ENCODE measurements at places on chromosomes 11 and 22.

- no peak for DNase-seq
Measured at GRCh38 chr11:69700278-69701140, 3.3 kb downstream of the FGF19 start.

DNA sequence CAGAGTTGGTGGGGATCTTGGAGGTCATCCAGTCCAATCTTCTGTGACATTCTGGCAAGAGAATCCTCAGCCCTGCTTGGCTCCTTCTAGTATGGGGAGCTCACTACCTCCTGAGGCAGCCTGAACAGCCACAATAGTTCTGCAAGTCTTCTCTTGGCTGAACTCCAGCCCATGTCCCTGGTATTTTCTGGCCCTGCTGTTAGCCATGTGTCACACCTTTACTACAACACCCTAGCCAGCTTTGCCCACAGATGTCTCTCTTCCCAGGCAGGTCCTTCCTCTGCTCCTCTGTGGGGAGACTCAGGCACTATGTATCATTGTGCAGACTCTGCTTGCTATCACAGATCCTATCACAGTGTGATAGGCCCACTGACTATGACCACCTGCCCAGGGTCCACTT is 297.7 kb downstream of the CTTN start:
- no peak for DNase-seq

- DNase-seq = no peak
Measured at GRCh38 chr11:119482521-119483011, 59.6 kb upstream of the THY1 start.

- DNase-seq = no peak
Measured at GRCh38 chr11:13769188-13769587, 100.7 kb downstream of the FAR1 start.

DNA sequence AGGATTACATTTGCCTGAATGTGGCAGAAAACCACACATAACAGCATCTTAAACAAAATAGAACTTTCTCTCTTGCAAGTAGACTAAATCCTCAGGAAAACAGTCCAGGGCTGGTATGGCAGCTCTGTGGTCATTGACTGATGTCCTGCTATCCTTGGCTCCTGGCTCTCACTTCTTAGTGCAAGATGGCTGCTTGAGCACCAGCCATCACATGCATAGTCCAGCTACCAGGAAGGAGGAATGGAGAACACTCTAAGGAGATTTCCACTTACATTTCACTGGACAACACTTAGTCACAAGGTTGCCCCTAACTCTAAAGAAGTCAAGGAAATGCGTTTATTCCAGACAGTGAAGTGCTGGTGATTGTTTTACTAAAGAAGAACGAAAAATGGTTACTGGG is 13.6 kb downstream of the RIBC2 start:
- no peak for DNase-seq

DNA sequence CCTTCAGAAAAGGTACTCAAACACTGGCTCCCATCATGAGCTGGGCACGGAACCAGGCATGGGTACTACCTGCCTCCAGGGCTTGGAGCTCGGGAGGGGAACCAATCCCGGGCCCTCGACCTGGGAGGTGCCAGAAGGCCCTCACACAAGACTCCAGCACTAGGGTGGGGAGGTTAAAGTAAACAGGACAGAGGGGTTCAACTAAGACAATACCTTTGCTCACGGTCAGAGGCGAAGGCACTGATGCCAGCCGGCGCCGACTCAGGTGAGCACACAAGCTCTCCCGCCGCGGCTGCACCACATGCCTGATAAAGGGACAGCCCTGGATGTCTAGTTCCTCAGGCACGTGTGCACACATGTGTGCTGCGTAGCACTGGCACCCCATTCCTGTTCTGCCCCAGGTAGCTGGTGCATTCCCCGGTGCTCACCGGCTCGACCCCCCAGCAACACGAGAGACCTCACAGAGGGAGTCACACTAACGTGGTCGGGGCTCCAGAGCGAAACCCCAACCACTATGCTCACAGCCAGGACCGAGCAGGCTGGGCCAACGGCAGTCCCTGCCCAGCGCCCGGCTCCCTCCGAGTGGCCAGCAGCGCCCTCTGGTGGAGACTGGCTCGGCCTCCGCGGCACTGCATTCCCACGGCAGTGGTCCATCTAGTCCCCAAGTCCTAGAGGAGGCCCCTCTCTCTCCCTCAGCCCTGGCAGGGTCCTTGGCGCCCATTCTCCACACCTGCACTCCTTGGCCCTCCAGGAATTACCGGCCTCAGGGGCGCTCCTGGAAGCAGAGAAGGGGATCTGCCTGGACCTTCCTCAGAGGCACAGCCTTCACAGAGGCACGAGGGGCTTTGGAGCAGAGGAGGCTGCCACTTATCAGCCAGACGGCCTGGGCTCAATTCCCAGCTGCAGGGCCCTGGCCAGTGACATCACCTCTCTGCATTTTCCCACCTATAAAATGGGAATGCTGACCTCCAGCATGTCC is 28.8 kb upstream of the MOB2 start:
- DNase-seq = peak; percentile 53

DNA sequence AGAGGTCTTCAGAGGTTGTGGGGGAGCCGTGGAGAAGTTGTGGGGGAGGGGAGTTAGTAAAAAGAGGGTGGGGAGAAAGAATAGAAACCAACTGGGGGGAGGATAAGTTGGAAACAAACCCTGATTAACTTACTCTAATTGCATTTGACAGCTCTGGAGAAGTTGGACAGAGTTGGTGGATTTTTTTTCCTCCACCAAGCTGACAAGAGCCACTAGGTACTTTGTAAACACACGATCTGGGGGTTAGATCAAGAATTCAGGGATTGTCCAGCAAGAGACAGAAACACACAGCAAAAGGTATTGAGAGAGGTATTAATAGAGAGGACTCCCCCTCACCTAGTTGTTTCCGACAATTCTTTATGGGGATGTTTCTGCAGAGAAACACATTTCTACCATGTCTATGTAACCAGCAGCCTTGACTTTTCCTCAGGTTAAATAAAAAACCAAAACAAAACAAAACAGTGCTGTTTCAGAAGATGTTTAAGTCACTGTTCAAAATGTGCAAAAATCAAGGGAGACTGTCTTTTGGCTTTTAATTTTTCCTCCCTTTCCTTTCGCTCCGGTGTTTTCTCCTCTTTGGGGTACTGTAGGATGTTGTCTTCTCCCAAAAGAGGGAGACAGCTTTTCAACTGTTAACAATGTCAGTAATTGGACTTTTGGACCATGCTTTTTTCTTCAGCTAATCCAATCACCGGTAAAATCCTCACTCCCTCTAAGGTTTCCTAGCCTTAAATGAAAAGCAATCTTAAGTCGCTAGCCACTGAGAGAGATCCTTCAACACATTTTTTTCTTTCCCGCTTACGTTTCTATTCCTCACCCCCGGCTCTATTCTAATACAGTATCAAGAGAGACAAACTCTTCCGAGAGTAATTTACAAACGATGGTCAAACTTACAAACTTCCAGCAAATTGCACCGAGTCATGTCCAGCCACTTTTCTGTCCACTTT is 708 bp downstream of the MAML2 start:
- no peak for DNase-seq

DNA sequence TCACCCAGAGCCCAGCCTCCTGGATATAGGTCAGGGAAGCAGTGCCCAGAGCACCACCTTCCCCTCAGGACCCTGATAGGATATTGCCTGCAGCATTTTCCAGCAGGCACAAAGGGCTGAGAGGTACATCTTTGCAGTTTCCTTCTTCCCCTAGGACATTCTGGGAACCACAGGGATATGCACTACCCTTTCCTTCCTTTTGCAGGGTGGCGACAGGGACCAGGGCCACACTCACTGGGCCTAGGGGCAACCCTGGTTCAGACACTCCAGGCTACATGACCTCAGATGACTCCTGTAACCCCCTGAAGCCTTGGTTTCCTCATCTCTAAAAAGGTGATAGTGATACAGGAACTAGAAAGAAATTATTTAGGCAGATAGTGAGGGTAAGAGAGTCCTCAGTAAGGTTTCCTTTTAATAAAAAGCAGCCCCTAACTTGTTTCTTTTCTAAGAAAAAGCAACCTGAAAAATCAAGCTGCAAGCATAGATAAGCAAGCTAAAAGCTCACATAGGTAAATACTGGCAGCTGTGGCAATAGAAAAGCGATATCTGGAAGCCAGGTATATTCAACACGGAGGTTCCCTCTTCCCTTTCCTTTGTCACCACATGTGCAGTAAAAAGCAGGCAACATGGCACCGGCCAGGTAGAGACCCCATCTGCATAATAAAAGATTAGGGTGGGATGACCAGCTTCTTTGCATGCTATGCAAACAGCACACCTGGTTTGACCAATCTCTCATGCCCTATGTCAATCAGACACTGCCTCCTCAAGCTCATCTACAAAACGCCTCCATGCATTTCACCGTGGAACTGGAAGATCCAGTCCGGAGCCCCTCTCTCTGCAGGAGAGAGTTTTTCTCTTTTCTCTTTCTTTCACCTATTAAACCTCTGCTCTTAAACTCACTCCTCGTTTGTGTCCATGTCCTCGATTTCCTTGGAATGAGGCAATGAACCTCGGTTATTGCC is 13.2 kb upstream of the MRGPRX2 start:
- no peak for DNase-seq

- no peak for DNase-seq
Measured at GRCh38 chr11:34600339-34601084, 20.4 kb upstream of the EHF start.

GRCh38 chr11:124481365-124482323 is 36.1 kb upstream of the OR8B8 start:
- no peak for DNase-seq

- no peak for DNase-seq
Measured at GRCh38 chr22:42174062-42174461, 43.5 kb upstream of the CYP2D6 start.

GRCh38 chr22:49599691-49600455 is 227.8 kb downstream of the BRD1 start:
- DNase-seq = no peak

DNA sequence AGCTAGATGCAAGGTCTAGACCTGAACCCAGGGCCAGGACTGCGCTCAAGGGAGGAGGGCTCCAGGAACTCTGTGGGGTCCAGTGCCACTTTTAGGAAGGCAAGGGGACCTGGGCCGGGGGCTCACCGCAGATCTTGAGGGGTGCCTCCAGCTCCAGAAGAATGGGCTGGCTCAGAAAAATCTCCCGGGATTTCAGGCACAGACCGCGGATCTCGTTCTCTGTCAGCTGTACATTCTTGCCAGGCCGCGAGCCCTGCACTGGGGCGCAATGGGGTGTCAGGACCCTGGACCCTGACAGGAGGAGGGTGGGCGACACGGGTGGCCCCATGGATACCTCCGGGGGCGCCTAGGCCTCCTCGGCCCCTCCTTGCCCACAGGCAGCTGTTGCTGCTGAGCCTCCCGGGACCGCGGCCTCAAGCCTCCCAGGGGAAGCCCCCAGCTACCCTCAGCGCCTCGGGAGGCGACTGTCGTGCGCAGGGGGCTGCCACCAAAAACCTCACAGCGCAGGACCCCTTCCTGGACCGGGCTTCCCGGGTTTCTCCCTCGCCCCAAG is 640 bp downstream of the PPP1CA start:
- no peak for DNase-seq

DNA sequence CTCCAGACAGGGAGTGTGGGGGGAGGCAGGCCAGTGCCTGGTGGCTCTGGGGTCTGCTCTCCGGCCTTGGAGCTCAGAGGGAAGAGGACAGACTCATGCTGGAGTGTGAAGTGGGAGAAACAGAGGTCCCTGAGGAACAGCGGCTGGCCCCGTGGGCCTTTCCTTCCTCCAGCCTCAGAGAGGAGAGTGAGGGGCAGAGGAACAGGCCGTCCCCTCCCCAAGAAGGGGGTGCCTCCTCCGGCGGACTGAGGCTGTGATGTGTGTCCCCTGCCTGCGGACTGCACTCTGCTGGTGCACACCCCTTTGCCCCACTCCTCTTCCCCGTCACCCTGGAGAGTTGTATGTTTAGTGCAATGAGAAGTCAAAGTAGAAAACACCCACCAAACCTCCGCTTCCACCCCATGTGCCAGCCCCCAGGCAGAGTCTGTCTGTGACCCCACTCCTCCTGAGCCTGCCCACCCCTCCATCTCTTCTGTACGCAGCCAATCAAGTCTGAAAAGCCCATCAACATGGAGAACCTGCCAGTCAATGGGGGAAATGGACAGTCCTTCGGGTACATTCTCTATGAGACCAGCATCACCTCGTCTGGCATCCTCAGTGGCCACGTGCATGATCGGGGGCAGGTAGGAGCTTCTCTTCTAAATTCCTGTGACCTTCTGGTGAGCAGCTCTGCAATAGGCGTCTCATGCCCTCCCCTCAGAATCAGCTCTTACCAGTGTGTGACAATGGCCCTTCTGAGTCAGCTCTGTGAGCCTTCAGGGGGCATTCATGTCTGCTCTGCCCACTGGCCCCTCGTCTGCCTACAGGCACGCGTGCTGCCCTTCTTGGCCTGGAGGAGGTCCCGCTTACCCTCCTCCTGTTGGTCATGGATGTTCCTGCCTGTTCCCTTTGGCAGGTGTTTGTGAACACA is 39.0 kb downstream of the GLB1L2 start:
- DNase-seq = no peak

- DNase-seq = no peak
Measured at GRCh38 chr22:19691721-19692341, 22.5 kb upstream of the SEPTIN5 start.

- DNase-seq = no peak
Measured at GRCh38 chr22:36862251-36863242, 1.7 kb downstream of the NCF4 start.

GRCh38 chr11:36628765-36629244 is 30.8 kb upstream of the RAG2 start:
- no peak for DNase-seq

DNA sequence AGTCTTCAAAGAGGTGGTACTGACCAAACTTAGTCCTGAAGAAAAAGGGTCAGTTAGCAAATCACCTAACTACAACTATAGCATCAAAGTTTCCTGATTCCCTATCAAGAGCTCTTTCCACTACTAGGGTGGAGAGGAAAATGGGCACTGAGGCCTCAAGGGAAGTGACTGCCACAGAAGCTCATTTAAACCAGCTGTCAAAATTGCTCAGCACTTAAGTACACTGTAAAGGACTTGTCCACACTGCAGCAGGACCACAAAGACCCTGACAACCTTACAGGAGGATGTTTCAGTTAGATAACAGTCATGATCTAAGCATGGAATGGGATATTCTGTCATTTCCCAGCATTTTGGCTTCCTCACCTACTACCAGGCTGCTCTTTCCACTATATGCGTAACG is 33.0 kb downstream of the FAM168A start:
- no peak for DNase-seq

DNA sequence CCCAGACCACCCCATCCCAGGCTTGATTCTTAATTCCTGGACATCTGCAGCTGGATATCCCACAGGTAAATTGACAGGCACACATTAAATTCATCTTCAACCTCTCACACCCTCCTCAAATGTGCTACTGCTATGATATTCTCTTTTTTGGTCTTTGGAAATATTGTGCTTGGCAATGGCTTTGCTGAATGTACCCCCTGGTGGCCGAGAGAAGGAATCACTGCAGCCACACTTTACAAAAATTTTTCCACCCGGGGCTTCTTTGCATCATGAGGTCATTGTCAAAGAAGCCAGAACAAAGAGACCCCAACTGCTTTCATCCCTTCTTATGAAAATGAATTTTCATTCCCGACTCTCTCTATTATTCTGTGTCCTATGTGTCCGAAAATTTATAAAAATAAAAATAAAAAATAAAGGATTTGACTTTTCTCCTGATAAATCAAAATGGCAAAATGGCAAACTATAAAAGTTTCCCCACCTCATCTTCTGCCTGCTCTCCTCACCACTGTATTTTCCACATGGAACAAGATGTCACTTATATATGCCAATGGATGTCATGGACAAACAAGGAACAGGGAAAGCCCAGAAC is 15.0 kb upstream of the CYB5R2 start:
- DNase-seq = no peak

Measured in stimulated activated CD8-positive, alpha-beta memory T cell treated with anti-CD3 and anti-CD28 coated beads, Interleukin-2, amount 100 ng/mL, for 1 hour (primary cell).